Activated B cell treated with CpG ODN at 0.5 μM for 24 hours (primary cell): ENCODE measurements at places on chromosomes 12 and 14.

- no peak for DNase-seq
Observed at GRCh38 chr12:19482551-19483109, 43.3 kb downstream of the AEBP2 start.

- DNase-seq = no peak
Observed at GRCh38 chr12:25977047-25977446, 18.6 kb downstream of the RASSF8 start.

- no peak for DNase-seq
Observed at GRCh38 chr12:87861791-87862190, 167.4 kb downstream of the C12orf50 start.

DNA sequence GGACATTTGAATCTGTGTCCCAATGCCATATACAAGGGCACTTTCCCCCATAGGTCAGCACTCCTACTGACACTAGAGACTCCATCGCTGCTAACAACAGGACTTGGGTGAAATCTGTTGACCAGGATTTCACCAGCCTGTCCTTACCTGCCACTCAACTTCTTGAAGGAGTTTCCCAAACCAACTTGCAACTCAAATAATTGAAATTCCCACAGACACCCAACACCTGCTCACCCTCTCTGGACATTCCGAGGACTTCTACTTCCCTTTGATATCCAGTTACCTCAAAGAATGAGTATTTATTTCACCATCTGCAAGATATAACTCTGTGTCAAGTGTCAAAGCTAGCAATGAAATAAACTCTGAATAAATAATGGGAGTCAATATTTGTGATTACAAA lies 44.6 kb downstream of the LLPH start:
- DNase-seq = no peak
